ENCODE measurements at places on chromosomes 4 and X. TPM values are rescaled to one million over a fixed set of nuclear protein-coding genes. Genes with fewer than 3 reads are reported as not detected.

GRCh38 chr4:60122820-60123219 is 1077.3 kb upstream of the ADGRL3 start:
- DNase-seq, result no peak

DNA sequence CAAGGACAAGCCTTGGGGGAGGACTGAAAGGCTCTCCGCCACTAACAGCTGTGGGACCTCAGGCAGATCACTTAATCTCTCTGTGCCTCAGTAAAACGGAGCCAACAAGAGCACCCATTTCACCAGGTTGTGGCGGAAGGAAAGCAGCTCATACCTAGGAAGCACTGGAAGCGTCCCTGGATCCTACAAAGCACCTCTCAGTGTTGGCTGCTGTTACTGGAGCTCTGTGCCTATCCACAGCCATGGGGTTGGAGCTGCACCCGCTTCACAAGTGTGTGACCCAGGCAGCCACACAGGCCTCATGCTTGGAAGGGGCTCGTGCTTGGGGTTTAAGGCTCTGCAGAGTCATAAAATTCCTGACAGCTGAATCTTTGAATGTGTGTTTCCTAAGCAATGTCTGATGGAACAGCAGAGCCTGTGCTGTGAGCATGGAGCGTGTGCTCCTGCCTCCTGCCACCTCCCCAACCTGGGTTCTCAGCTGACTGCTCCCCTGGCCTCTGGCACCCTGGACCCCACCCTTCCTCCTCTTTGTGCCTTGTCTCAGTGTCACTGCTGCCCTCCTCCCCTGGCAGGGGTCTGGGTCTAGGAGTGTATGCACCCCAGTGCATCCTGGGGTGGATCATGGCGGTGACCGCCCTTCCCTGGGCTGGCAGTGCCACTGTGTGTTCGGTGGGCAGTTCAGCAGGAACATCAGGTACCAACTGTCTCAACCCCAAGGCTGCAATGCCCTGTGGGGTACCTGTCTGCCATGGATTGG is 14.4 kb upstream of the MAN2B2 start:
- DNase-seq, result no peak

DNA sequence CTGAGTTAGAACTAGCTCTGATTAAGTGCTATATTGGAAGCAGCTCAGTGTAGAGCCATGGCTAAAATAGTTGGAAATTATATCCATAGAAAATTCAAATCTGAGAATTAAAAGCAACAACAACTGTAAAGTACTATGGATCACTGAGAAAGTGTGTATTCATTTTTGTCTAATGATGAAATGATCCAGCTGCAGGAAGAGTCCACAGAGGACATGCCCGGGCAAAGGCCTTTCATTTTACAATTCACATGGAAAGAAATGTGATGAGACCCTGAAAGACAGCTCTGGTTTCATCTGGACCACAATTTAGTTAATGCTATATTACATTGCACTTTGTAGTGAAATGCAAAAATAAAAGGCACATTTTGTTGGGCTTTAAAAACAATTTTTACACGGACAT is 196.8 kb upstream of the FAT1 start:
- no peak for DNase-seq

- DNase-seq, result no peak
These were observed 46.8 kb upstream of the F9 start for GRCh38 chrX:139483699-139484098.

DNA sequence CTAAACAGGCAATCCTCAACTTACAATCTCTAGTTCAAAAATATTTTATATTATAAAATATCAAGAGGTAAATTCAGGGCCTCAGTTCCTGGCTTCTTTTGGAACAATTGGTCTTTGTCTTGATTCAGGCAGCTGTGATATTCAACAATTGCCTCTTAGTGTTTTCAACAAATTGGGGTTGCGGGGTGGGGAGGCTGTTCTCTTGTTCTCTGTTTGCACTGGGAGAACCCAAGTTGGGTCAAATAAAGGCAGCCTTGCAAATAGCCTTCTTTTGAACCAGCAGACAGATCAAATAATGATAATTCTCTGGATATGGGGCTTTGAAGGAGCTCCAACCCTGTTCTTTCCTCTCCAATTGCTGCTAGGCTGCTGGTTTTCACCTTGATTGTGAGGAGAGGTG is 142.5 kb downstream of the COL4A5 start:
- DNase-seq, result no peak

GRCh38 chr4:36308150-36308549 is 26.7 kb downstream of the DTHD1 start:
- no peak for DNase-seq

GRCh38 chrX:96685210-96686099 is 813 bp downstream of the DIAPH2 start:
- no peak for DNase-seq

- DNase-seq, result no peak
These were observed 16.2 kb downstream of the TBC1D9 start for GRCh38 chr4:140739971-140740370.

- DNase-seq, result peak; percentile 58
These were observed 9.6 kb upstream of the CHRNA9 start for GRCh38 chr4:40325406-40326019.

- no peak for DNase-seq
These were observed 40.5 kb downstream of the ANXA5 start for GRCh38 chr4:121656269-121656641.

GRCh38 chrX:84320614-84321013 is 132.6 kb upstream of the RPS6KA6 start:
- DNase-seq, result no peak

GRCh38 chr4:3677748-3678070 is 88.5 kb upstream of the ADRA2C start:
- DNase-seq, result peak; percentile 66

GRCh38 chr4:70613306-70614183 is 15.0 kb upstream of the ENAM start:
- DNase-seq, result no peak

DNA sequence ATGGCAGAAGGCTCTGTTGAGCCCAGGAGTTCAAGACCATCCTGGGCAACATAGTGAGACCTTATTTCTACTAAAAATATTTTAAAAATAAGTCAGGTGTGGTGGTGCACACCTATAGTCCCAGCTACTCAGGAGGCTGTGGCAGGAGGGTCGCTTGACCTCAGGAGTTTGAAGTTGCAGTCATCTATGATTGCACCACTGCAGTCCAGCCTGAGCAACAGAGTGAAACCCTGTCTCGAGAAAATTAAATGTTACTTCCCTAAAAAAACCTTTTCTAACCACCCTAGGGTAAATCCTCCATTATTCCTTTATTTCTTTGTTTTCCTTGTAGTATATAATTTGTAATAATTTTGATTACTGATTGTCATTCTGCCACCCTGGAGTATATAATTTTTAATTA is 7.9 kb downstream of the FAM200B start:
- DNase-seq, result no peak

DNA sequence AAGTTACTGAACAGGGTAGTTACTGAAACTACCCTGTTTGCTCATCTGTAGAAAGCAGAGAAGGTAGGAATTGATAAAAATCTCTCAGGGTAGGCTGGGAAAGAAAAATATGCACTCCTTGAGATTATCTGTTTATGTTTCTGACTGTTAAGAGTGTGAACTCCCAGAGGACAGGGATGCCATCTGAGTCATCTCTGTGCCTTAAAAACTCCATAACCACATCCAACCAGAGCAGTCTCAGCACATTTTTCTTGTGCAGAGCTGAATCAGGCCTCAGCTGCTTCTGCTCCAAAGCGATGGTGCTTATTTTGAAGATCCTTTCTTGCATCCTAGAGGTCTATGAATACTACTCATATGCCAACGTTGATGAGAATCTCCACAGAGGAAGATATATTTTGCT is 9.9 kb downstream of the CENPVL3 start:
- DNase-seq, result no peak

DNA sequence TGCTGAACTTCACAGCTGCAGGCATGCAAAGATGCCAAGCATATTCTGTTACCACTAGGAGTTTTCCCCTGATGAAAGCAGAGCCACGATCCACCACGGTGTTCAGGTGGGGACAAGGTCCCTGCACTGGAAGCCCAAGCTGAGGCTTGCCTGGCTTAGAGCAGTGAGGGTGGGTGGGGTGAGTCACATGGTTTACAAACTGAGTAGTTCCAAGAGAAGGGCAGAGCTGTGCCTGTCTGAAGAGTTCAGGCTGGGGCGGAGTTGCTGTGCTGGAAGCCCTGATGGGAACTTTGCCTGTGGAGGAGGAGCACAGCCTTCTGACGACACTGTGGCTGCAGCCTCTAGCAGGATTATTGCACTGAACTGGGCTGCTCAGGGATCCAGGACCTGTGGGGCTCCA is 45.5 kb downstream of the FAM9B start:
- no peak for DNase-seq

GRCh38 chr4:111957997-111958396 is 187.3 kb upstream of the FAM241A start:
- DNase-seq, result no peak

- peak; percentile 41 for DNase-seq
These were observed 24.3 kb upstream of the PGM2 start for GRCh38 chr4:37802068-37802666.

DNA sequence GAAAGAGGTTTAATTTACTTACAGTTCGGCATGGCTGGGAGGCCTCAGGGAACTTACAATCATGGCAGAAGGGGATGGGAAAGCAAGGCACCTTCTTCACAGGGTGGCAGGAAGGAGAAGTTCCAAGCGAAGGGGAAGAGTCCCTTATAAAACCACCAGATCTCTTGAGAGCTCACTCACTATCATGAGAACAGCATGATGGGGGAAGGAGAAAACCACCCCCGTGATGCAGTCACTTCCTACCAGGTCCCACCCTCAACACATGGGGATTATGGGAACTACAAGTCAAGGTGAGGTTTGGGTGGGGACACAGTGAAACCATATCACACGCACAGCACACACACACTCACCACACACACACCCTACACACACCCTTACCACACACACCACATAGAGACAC is 104.3 kb downstream of the DCTD start:
- DNase-seq, result no peak

The TEX11 gene
- total RNA-seq, result 0.37 TPM

The SLIT2 gene
- 1.7 TPM for total RNA-seq

The PAGE2B gene
- not detected for total RNA-seq

The PLAC8 gene
- 0.41 TPM for total RNA-seq

The MAGEH1 gene
- total RNA-seq, result 18.0 TPM

The CSAG3 gene
- not detected for total RNA-seq

The HCFC1 gene
- total RNA-seq, result 70.0 TPM

The BTK gene
- total RNA-seq, result 0.07 TPM

The ETDA gene
- total RNA-seq, result not detected

Measured in H7 (cell line).